ENCODE measurements at places on chromosomes 2 and 18.

- DNase-seq = no peak
Observed at GRCh38 chr2:128264881-128265607, 53.6 kb downstream of the HS6ST1 start.

DNA sequence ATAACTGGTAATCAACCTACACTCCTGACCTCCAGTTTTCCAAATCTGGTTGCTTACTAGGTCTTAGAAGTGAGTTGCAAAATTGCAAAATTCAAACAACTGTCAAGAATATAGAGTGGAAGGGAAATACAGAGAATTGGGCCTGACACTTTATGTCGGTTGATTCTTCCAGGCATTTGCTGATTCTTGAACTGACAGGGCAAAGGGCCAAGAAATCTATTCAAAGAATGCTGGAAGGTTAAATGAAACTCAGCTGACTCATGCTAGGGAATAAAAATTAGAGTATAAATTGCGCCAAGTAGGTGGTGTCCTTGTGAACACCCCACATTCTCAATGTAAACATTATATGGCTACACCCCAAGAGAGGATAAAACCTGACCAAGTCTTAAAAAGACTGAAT is 21.5 kb upstream of the ZSCAN30 start:
- no peak for DNase-seq

GRCh38 chr2:176692533-176692932 is 423.3 kb downstream of the MTX2 start:
- no peak for DNase-seq

DNA sequence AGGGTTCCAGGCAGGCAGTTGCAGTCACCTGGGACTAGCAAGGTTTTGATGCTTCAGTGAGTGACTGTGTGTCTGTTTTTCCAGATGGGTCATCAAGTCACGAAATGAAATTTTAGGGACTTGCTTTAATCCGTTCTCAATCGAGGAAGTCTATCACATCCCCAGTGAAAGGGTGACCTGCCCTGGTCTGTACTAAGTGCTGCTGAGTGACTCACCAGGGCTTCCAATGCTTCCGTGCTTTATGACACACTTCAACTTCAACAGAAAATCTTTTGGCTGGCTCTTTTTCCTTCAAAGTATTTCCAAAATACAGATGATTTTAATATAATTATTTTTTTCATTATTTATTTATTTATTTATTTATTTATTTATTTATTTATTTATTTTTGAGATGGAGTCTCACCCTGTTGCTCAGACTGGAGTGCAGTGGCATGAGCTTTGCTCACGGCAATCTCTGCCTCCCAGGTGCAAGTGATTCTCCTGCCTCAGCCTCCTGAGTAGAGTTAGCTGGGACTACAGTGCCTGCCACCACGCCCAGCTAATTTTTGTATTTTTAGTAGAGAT is 18.4 kb downstream of the TFCP2L1 start:
- DNase-seq = no peak

GRCh38 chr18:7980136-7980535 is 413.0 kb downstream of the PTPRM start:
- DNase-seq = no peak

DNA sequence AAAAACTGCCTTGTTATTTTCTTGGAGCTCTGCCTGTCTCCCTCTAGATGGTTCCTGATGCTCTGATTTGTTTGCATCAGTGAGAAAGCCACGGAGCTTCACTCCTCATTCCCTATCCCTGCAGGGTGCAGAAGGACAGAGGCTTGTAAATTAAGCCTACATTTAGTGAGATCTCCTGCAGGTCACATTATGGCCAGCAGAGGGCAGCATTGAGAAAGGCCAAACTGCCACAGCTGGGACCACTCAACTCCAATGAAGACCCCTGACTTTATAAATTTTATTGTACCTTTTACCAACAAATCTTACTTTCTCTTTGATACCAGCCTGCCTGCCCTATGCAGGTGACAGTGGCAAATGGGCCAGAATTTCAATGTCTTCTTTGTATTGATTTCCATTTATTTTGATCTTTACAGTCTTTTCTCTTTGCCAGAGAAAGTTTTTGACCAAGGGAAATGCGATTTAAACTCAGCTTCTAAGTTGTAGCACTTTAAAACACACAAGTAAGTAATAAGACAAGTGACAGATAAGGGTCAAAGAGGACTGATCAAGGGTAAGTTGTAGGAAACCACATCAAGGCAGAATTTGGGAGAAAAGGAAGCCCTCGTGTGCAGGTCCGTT is 1029.1 kb upstream of the KLHL29 start:
- peak; percentile 85 for DNase-seq

GRCh38 chr2:188786368-188786841 is 187.8 kb upstream of the COL3A1 start:
- no peak for DNase-seq

DNA sequence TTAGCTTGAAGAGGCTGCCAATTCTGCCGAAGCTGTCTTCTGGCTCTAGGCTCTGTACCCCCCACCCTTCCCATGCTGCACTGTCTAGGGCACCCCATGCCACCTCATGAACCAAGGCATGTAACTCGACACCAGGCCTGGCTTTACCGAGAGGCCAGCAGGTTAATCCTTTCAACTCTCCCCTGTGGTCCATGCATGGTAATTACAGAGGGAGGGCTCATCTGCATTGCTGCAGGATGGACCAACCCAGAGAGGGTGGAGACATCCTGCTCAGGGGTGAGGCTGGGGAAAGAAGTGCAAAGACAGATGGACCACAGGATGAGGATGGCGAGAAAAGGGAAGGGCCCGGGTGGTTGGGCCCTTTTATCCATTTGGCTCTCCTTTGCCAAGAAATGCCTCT is 65.8 kb downstream of the KCTD1 start:
- DNase-seq = no peak

DNA sequence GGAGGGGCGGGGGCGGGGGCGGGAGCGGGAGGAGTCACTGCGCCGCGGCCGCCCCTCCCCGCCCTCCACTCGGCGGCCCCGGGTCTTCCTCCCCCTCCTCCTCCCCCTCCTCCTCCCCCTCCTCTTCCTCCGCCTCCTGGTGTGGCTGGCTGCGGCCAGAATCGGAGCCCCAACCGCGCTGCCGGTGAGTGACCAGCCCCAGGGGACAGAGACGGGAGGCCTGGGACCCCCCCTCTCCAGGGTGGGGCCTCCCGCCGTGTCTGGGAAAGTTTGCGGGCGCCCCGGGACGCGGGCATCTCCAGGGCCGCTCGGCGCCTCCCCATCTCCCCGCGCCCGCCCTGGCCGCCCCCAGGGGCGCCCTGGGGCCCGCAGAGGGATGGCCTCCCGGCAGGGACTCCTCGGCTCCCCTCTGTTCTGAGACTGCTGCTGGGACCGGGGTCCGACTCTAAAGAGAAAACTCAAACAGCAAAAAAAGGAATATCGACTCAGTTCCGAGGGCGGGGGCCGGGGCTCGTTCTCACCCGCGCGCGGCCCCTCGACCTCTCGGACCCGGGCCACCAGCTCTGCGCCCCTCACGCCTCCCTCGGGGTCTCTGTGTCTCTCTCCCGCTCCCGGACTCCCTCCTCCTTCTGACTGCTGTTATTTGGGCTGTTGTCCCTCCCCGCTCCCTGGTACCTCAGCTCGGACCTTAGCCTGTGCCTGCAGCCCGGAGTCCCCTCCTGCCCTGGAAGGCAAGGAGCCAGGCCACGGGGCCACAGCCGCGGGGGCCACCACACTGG is at the start of gene STON1:
STON1 (plus strand) TSS at position 122 of the 779 bp plus-strand sequence. CDS start 50,480 bp downstream, outside the sequence.
- peak; percentile 17 for DNase-seq

- DNase-seq = no peak
Observed at GRCh38 chr2:222208010-222208690, 90.6 kb downstream of the PAX3 start.

GRCh38 chr18:56112984-56113383 is 525.0 kb upstream of the TCF4 start:
- DNase-seq = no peak

GRCh38 chr18:78730546-78730945 is 249.1 kb upstream of the SALL3 start:
- no peak for DNase-seq

All from neural crest cell (in vitro differentiated cells).